ENCODE measurements at places on chromosomes 5 and 9. TPM values are rescaled to one million over a fixed set of nuclear protein-coding genes. Genes with fewer than 3 reads are reported as not detected.

GRCh38 chr5:150515446-150515845 is 7.5 kb downstream of the NDST1 start:
- peak; percentile 65 for DNase-seq

- no peak for DNase-seq
Observed at GRCh38 chr5:68086439-68086838, 129.1 kb upstream of the PIK3R1 start.

DNA sequence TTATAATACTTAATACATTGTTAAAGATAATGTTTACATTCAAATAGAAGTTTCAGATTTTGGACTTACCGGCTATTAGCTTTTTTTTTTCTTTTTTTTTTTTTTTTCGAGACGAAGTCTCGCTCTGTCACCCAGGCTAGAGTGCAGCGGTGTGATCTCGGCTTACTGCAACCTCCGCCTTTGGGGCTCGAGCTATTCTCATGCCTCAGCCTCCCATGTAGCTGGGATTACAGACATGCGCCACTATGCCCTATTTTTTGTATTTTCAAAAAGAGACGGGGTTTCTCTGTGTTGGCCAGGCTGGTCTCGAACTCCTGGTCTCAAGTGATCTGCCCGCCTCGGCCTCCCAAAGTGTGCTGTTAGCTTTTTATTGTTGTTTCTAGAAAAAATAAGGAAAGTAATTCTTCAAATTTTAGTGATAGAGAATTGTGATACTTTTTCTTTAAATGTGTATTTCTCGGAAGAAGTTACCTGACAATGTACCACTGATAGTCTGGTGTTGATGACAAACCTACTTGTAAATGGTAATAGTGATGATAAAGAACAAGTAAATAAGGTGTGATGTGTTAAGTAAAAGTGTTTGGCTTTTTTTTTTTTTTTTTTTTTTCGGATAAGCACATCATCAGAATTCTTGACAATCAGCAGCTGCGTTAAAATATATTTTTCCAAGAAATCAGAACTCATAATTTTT is 2.7 kb downstream of the CDC42SE2 start:
- no peak for DNase-seq

DNA sequence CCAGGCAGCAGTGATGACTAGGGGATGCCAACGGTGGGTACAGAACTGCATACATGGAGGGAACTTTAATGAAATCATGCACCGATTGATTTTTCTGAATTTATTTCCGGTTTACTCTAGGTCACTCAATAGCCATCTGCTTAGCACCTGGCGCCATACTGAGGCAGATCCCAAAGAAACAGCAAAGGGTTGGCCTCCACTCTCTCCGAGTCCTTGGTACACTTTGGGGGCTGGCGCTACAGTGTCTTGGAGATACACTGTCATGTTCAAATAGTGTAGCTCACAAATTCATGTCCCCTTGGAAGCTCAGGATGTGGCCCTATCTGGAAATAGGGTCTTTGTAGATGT is 116.3 kb downstream of the BOD1 start:
- no peak for DNase-seq

- no peak for DNase-seq
Observed at GRCh38 chr9:129617167-129617566, 3.7 kb downstream of the C9orf50 start.

DNA sequence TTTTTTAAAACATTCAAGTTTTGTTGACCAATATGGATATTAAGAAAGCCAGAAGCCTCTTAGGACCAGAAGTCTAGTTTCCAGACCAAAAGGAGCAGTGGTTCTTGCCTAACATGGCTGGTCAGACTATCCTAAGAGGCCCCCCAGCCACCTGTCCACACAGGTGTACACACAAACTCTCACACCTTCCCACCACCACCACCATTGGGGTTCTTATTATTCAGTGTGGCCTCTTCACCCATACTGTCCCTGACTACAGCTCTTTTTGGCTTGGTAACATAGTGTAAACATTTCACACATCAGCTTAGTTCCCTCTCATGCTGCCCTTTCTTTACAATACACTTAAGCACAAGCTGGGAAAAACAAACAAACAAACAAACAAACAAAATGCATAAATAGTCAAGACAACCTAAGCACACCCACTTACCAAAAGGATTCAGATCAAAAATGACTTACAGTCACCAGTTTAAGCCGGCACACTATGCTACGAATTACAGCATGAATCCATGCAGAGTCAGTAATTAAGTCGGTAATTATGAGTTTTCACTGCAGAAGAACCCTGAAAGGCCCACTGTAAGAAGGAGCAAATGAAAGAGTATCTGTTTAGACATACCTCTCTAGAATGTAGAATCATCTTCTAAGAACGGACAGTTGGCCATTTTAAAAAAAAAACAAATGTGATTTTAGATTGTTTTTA is 9.5 kb downstream of the LHFPL2 start:
- DNase-seq, result no peak

DNA sequence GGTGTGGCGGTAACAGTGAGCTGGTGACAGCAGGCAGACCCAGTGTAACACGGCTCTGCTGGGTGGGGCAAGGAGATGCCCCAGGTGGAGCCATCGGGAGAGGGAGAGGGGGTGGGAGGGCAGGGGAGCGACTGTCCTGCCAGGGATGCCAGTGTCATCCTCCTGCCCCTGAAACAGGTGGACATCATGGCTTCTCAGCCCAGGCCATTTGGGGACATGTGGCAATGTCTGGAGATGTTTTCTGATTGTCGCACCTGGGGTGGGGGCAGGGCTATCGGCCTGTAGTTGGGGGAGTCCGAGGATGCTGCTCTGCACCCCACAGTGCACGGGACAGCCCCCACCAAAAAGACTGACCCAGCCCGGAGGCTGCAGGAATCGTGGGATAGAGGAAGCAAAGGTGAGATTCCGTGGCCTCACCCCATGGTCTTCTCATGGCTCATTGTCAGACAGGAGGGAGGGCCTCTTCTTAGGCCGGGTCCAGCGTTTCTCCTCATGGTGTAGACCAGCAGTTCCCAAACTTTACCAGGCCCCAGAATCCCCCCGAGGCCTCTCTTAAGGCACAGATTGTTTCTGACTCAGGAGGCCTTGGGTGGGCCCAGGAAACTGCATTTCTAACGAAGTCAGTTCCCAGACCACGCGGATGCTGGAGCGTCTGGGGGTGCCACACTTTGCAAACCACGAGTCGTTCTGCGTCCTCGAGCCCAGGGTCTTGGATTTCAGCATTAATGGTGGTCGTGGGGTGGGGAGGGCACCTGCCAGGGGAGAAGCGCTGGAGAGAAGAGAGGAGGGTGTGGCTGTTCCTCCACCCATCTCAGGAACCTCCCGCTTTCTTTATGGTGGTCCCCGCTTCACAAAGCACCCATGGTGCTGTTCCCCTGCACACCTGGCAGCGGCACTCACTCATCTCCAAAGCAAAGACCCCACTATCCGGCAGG is 11.0 kb downstream of the COL5A1 start:
- peak; percentile 25 for DNase-seq

Gene EIF4E1B
- not detected for total RNA-seq

Gene LHX3
- not detected for total RNA-seq

Gene PTPRD
- 5.2 TPM for total RNA-seq

Gene PCDH1
- 21.3 TPM for total RNA-seq

Gene TEK
- total RNA-seq, result 25.3 TPM
